K562 (cell line): ENCODE measurements at places on chromosomes 6 and 20. TPM values are rescaled to one million over a fixed set of nuclear protein-coding genes. Genes with fewer than 3 reads are reported as not detected.

The PRRT1 gene
- 2.1 and 2.8 TPM in 2 replicates for polyA plus RNA-seq

The LSM2 gene
- 159 and 218 TPM in 2 replicates for polyA plus RNA-seq

The LINC00237 gene
- not detected in 2 replicates for polyA plus RNA-seq

The NKX2-2 gene
- not detected in 2 replicates for polyA plus RNA-seq

The GATA5 gene
- 0.16 and 0.34 TPM in 2 replicates for polyA plus RNA-seq

The DEFB125 gene
- polyA plus RNA-seq: not detected in 2 replicates

The FAM83C gene
- not detected in 2 replicates for polyA plus RNA-seq

The OR12D3 gene
- polyA plus RNA-seq: not detected in 2 replicates
